Right renal cortex interstitium (tissue), 3 donors: ENCODE measurements at places on chromosomes 7 and 10.

GRCh38 chr7:127245607-127246006 lies 7.1 kb downstream of the GRM8 start:
- no peak for DNase-seq

GRCh38 chr7:106037489-106038176 lies 74.5 kb downstream of the SYPL1 start:
- no peak for DNase-seq

GRCh38 chr7:104980440-104980839 lies 33.6 kb upstream of the KMT2E start:
- DNase-seq = no peak

DNA sequence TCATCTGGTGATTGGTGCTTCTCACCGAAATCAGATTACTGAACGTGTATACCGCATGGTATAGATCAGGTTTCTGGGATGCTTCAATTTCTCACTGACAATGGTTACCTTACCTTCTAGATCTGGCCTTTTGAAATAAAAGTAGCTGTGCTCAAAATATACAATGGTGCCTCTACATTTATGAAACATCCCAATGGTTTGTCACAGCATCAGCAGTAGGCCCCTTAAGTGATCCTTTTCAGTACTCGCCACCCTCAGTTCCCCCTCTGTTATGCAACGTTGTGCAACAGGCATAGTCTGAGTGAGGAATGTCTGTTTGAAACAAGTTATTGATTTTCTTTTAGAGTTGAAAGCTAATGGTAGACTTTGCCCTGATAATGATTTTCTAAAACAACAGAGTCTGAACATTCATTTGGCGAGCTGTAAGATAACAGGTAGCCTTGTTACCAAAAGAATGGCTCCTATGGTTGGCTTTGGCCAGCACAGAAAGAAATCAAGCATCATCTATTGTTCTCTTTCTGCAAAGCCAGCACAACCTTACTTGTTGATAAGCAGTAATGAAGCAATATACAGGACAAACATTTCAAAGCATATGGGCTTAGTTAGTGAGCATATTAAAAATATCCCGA lies 693.9 kb downstream of the PARD3 start:
- DNase-seq = no peak

GRCh38 chr7:66054063-66054462 lies 21.6 kb upstream of the ASL start:
- DNase-seq = no peak

DNA sequence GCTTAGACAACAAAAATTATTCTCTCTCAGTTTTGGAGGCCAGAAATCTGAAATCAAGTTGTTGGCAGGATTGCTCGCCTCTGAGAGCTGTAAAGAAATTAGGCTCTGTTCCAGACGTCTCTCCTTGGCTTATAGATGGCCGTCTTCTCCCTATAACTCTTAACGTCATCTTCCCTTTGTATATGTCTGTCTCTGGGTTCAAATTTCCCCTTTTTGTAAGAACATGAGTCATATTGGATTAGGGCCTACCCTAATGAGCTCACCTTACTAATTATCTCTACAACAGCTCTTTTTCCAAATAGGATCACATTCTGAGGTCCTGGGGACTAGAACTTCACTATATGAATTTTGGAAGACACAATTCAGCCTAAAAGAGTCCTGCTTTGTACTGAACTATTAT lies 22.4 kb downstream of the GALNTL5 start:
- DNase-seq = no peak

DNA sequence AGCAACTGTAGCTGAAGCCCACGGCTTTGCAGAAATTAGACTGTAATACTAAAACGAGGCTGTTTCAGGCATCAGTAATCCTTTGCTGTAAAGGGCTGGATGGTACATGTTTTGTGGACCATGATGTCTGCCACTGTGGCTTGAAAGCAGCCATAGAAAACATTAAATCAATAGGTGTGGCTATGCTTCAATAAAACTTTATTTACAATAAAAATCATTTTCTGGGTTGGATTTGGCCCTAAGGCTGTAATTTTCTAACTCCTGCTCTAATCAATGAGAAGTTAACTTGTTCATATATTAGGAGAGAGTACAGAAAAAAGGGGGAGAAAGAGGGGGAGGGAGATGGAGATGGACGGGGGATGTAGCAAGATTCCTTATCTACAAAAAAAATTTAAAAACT lies 183.4 kb downstream of the PIP4K2A start:
- no peak for DNase-seq

DNA sequence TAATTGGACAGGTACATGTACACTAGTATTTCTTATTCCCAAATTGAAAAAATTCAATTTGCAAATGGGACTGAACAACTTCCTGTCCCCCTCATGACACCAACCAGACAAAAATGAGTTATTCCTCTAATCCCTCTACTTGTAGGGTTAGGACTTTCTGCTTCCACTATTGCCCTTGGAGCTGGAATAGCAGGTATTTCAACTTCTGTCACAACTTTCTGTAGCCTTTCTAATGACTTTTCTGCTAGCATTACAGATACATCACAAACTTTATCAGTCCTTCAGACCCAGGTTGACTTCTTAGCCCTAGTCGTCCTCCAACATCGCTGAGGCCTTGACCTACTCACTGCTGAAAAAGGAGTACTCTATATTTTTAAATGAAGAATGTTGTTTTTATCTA lies 6.4 kb downstream of the CYP3A7 start:
- DNase-seq = no peak

DNA sequence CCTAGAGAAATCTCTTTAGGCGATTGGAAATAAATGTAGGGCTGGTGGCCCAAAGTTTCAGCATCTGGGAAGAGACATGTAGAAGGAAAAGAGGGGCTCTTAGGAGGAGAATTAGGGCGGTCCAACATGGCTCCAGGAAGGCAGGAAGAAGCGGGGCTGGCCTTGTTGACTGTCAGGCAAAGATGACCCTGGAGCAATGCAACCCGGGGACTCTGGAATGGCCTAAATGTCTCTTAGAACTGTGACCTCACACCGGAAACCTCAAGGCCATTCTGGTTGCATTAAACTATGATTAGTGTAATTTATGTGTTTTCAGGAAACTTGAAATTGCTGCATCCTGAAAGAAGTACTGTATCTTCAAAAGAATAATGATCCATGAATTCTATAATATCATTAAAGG lies 66.8 kb downstream of the NRP1 start:
- no peak for DNase-seq

DNA sequence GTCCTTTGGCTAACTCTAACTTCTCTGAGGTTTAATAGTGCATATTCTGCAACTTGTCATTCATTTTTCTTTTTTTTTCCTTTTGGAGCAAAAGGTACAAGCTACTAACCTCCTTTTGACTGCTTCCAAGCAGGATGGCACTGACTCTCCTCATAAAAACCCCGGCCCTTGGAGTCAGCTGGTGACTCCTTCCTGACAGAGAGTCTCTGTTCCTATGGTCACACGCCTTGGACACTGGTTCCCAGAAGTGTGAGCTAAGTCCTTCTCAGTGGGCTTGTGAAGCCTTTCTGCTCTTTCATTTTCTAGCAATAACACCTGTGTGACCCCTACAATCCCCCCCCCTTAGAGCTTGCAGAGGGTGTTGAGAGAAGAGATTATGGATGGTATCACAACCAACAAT lies 21.7 kb downstream of the DOCK4 start:
- no peak for DNase-seq

DNA sequence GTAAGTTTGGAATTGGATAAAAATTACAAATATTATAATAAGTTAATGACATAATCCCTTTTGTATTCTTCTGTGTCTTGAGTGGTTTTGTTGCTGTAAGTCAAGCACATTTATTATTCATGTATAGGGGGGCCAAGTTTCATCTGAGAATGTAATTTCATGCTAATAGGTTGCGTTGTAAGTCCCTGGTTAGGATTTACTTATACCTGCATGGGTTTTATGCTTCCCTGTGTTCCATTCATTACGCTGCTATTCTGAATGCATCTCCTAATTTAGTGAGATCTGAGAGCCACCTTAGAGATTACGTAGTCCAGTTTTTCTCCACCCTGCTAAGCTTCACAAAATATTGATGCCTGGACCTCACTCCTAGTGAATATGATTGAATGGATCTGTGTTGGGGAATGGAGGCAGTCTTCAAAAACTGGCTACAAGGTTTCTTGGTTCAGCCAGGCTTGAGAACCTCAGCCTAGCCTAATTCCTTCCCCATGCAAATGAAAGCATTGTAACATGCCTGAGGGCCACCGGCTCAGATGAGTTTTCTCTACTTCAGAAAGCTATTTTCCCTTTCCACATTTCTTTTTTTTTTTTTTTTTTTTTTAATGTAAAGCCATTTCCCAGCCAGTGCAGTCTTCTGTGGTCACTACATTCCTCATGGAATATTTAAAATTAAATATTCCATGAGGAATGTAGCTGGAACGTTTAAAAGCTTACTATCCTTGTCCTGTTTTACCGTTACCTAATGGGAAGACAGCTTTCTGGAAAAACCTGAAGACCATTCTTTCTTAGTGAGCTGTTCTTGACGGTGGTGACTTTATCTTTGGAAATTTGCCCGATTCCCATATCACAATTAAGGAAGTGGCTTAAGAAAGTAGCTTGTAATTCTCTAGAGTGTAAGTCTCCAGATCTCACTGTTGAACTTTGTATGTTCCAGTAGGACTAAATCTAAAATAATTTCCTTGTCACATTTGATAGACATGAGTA lies 16.0 kb downstream of the PAPSS2 start:
- DNase-seq = no peak

- no peak for DNase-seq
Observed at GRCh38 chr7:146067880-146068279, 48.7 kb upstream of the CNTNAP2 start.

DNA sequence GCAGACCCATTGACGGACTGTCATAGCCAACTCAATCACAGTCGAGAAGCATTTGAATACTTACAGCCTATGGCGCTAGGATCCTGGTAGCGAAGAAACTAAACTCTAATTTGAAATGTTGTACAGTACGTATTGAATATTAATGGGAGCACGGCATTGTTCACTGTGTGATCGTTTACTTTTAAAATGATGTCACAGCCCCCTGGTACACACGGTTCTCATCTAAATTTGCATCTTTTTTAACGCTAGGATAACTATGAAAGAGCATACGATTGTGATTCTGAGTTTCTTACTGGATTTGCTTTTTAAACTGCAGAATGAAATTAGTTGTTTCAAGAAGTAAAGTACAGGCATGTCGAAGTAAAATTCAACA lies 895 bp upstream of the NAPEPLD start:
- DNase-seq = no peak

- no peak for DNase-seq
Observed at GRCh38 chr7:73565675-73566340, 8.3 kb upstream of the BCL7B start.
